ENCODE measurements at places on chromosomes 6 and 20. TPM values are rescaled to one million over a fixed set of nuclear protein-coding genes. Genes with fewer than 3 reads are reported as not detected.

DNA sequence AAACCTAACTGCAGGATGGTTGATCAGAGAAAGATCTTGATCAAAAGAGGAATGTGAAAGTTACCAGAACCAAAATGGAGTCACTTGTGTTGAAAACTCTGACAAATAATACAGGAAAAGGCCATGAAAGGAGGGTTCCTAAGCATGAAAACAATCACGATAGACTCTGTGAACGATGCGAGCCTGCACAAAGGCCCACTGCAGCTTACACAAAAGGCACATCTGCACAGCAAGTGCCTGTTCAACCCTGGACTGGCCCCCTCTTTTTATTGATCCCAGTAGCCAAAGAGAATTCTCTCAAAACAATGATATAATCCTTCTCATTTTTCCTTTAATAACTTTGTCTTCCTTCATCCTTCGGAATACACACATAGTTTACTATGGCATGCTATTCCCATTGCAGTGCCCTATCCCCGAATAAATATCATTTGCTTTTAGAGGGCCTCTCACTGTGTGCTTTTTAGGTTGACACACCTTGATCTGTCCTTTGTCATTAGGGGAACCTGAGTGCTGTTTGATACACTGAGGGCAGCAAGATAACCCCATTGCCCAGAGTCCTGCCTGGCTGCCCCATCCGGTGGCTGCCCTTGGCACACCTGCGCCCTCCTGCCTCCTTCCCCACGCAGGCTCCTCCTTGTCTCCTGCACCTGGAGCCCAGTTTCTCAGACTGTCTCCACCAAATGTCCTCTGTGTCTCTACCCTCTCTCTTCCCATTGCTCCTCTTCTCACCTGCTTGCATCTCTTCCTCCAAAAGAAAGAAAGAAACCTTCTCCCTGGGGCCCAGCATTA is 98.3 kb upstream of the FRMD1 start:
- DNase-seq, result no peak
- no peak overlapping the region for H3K27ac ChIP-seq
- no peaks in the 10 kb centered on the region for H3K36me3 ChIP-seq
- peaks cover 14% of the 10 kb centered on the region for H3K27me3 ChIP-seq
- no peak overlapping the region for H3K4me3 ChIP-seq

GRCh38 chr6:364609-365540 is 26.7 kb upstream of the IRF4 start:
- DNase-seq, result no peak
- no peak overlapping the region for H3K27ac ChIP-seq
- H3K27me3 ChIP-seq, result peaks cover 5% of the 10 kb centered on the region
- H3K36me3 ChIP-seq, result no peaks in the 10 kb centered on the region
- H3K4me3 ChIP-seq, result no peak overlapping the region

DNA sequence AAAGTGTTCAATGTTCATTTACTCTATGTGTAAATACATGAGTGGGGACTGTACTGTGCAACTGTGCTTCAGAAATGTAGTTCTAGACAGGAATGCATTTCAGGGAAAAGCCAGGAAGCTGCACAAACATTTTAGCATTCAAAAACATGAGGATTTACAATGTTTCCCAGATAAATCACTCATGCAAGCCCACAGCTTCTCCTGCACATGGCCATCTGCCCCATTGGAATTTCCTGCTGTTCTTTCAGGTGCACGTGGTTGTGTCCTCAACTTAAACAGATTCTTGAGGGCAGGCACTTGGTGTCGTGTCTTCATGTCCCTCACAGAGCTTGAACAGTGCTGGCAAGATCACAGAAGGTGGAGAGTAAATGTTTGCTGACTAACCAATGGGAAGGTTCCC is 101.5 kb downstream of the UNC5CL start:
- peaks cover 6% of the 10 kb centered on the region for H3K27me3 ChIP-seq
- H3K27ac ChIP-seq, result no peak overlapping the region
- no peaks in the 10 kb centered on the region for H3K4me1 ChIP-seq
- no peaks in the 10 kb centered on the region for H3K36me3 ChIP-seq
- H3K4me3 ChIP-seq, result no peak overlapping the region

GRCh38 chr6:151313066-151313491 is 73.3 kb downstream of the AKAP12 start:
- H3K27me3 ChIP-seq, result no peaks in the 10 kb centered on the region
- DNase-seq, result no peak
- no peak overlapping the region for H3K27ac ChIP-seq
- no peak overlapping the region for H3K4me3 ChIP-seq

DNA sequence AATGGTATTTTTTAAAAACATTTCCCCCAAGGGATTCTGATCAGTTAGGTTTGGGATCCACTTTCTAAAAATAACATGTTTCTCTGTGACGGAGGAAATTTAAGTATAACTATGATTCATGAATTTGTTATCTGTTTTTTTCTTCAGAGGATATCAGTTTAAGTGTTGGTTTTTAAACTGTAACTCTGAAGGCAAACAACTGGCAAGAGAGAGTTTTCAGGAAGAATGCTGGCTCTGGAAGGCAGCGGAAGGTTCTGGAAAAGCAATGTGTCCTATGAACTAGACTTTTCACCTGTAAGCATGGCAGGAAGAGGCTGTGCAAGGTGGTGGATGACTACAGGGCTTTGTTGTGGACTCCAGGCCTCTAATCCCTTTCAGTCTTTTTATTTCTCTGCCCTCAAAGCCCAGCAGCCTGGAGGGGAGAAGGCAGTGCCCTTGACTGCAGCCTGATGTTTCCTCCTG is 153.1 kb downstream of the GMPR start:
- no peaks in the 10 kb centered on the region for H3K4me1 ChIP-seq
- no peak overlapping the region for H3K4me3 ChIP-seq
- H3K36me3 ChIP-seq, result peaks cover 2% of the 10 kb centered on the region
- no peak overlapping the region for H3K27ac ChIP-seq

GRCh38 chr20:61640131-61640870 is 388.2 kb downstream of the CDH4 start:
- no peaks in the 10 kb centered on the region for H3K36me3 ChIP-seq
- peaks cover 8% of the 10 kb centered on the region for H3K27me3 ChIP-seq
- no peak overlapping the region for H3K27ac ChIP-seq
- DNase-seq, result no peak
- H3K4me3 ChIP-seq, result no peak overlapping the region

DNA sequence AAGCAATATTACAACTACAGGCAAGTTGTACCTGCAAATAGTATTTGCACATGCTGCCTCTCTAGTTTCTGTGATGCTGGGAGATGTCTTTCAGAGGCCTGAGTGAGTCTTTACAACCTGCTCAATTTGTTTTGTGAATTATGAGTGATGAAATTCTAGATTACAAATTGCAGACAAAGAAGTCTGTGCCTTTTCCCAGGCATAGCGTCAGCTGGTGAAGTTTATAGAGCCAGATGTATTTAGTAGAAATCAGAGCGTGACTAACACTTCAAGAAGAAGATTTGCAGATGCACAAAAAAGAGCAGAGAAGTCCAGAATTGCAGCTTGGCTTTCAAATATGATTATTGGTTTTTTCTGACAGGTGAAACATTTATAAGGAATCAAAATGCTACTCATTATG is 289.9 kb downstream of the PLCB1 start:
- no peak overlapping the region for H3K27ac ChIP-seq
- H3K27me3 ChIP-seq, result no peaks in the 10 kb centered on the region
- H3K36me3 ChIP-seq, result no peaks in the 10 kb centered on the region
- no peaks in the 10 kb centered on the region for H3K4me1 ChIP-seq

GRCh38 chr6:139395891-139396301 is 21.4 kb upstream of the CITED2 start:
- H3K36me3 ChIP-seq, result no peaks in the 10 kb centered on the region
- H3K27me3 ChIP-seq, result peaks cover 3% of the 10 kb centered on the region

- no peak overlapping the region for H3K4me3 ChIP-seq
- peaks cover 2% of the 10 kb centered on the region for H3K36me3 ChIP-seq
- peaks cover 46% of the 10 kb centered on the region for H3K27me3 ChIP-seq
- no peak for DNase-seq
- no peak overlapping the region for H3K27ac ChIP-seq
- peaks cover 13% of the 10 kb centered on the region for H3K4me1 ChIP-seq
These were observed 17.2 kb downstream of the COL19A1 start for GRCh38 chr6:69883551-69883950.

DNA sequence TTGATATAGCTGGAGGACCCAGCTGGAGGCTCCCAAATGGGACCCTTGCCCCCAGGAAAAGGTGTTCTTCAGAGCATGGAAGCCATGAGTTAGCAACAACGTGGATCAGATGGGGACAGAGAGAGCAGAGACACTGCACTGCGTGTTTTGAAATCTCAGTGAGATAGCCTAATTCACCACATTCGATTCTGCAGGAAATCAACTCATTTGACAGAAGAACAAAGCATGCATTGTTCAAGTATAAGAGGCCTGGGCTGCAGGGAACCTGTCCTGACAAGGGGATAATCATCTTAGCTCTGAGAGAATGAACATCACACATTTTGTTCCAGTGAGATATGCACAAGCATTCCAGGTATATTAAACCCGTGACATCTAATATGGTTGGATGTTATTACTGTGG is 450.2 kb downstream of the CDH26 start:
- peaks cover 7% of the 10 kb centered on the region for H3K27me3 ChIP-seq
- no peak overlapping the region for H3K4me3 ChIP-seq
- no peak for DNase-seq
- no peaks in the 10 kb centered on the region for H3K36me3 ChIP-seq

DNA sequence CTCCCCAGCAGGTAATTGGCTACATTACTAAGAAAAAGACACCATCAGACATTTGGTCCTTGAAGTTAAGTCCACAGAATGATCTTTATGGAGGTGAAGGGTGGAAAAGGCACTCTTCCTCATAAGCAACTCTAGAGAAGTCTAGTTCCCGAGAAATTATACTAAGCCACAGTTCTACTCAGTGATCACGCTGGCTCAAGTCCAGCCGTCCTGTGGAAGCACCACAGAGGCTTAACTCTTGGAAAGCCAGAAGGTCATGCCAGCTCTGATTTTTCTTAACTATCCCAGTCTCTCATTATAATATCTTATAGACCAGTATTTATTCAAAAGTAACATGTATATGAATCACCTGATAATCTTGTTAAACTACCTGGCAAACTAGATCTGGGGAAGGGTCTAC is 258.5 kb downstream of the EYA4 start:
- H3K4me1 ChIP-seq, result no peaks in the 10 kb centered on the region
- H3K27ac ChIP-seq, result no peak overlapping the region
- no peaks in the 10 kb centered on the region for H3K27me3 ChIP-seq
- no peaks in the 10 kb centered on the region for H3K36me3 ChIP-seq

DNA sequence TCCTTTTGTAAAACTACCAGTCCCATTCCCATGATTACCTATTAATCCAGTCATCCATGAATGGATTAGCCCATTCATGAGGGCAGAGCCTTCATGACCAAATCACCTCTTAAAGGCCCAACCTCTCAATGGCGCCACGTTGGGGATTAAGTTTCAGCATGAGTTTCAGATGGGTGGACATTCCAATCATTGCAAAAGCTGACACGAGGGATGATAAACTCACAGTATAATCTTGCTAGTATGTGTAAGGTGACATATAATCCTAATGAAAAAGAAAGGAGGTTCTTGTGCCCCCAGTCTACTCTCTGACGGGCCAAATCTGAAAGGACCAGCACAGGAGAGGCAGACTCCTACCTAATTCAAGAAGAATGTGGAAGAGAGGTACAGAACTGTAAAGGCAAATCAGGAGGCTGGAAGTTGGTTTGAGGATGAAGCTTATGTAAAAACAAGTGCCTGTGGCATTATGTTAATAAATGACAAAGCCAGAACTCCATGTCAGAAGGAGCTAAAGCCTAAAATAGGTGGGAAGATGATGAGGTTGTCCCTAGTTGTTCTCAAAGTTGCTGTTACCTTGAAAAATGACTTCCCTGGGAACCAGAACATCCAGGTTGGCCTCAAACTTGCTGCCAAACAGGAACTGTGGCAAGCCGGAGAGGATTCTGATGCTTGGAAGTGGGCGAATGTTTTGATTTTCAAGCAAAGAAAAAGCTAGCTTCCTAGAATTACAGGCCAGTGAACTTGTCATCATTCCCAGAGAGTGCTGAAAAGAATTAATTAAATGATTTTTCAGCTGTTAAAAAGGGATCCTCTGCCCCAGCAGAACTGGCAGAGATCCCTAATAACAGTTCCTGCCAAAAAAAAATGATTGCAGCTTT is 106.5 kb upstream of the TIAM2 start:
- H3K36me3 ChIP-seq, result peaks cover 16% of the 10 kb centered on the region
- no peak overlapping the region for H3K27ac ChIP-seq
- DNase-seq, result no peak
- H3K4me3 ChIP-seq, result no peak overlapping the region
- peaks cover 9% of the 10 kb centered on the region for H3K4me1 ChIP-seq
- no peaks in the 10 kb centered on the region for H3K27me3 ChIP-seq

GRCh38 chr6:11142296-11143027 is 30.9 kb upstream of the ERVFRD-1 start:
- no peak for DNase-seq
- no peak overlapping the region for H3K27ac ChIP-seq
- H3K27me3 ChIP-seq, result no peaks in the 10 kb centered on the region
- H3K4me1 ChIP-seq, result peaks cover 20% of the 10 kb centered on the region
- no peak overlapping the region for H3K4me3 ChIP-seq

DNA sequence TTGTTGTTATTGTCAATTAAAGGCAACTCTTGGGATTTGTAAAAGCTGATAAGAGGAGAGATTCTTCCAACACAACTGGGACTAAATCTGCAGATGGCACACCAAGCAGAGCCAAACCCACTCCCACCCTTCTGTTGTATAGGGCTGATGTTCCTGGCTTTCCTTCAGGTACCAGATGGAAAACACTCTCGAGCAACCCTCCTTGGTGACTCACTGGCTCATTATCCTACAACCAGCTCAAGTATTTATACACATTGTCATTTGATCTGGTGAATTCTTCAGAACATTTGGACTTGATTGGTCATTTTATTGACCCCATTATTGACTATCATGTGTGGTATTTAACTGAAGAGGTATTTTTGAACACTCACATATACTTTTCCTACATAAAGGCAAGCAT is 190.3 kb upstream of the PCSK2 start:
- no peaks in the 10 kb centered on the region for H3K4me1 ChIP-seq
- H3K27ac ChIP-seq, result no peak overlapping the region
- DNase-seq, result no peak
- no peak overlapping the region for H3K4me3 ChIP-seq
- no peaks in the 10 kb centered on the region for H3K36me3 ChIP-seq
- H3K27me3 ChIP-seq, result no peaks in the 10 kb centered on the region

Gene CCM2L
- total RNA-seq, result not detected

Gene DEFB110
- total RNA-seq, result not detected

Gene PPIL1
- total RNA-seq, result 58.4 TPM

Gene HFE
- total RNA-seq, result 0.80 TPM

Gene FLOT1
- total RNA-seq, result 107 TPM

Gene ADGRG6
- 1.5 TPM for total RNA-seq

Gene NT5E
- total RNA-seq, result 9.9 TPM

Gene LINC00237
- total RNA-seq, result not detected

Gene BPIFB1
- total RNA-seq, result not detected

Gene CCN6
- total RNA-seq, result 0.19 TPM

Gene ANKEF1
- 3.6 TPM for total RNA-seq

Gene LKAAEAR1
- 0.50 TPM for total RNA-seq

All from activated naive CD8-positive, alpha-beta T cell treated with anti-CD3 and anti-CD28 coated beads for 36 hours (primary cell).